ENCODE measurements at places on chromosomes 2 and 18. TPM values are rescaled to one million over a fixed set of nuclear protein-coding genes. Genes with fewer than 3 reads are reported as not detected.

The LOXHD1 gene
- 1.6 TPM for total RNA-seq

The ECEL1 gene
- total RNA-seq: 0.48 TPM

- no peak overlapping the region for H3K4me3 ChIP-seq
- H3K27ac ChIP-seq: no peak overlapping the region
- no peaks in the 10 kb centered on the region for H3K27me3 ChIP-seq
- H3K36me3 ChIP-seq: no peaks in the 10 kb centered on the region
- no peak for DNase-seq
Measured at GRCh38 chr2:26086779-26087178, 52.9 kb downstream of the RAB10 start.

DNA sequence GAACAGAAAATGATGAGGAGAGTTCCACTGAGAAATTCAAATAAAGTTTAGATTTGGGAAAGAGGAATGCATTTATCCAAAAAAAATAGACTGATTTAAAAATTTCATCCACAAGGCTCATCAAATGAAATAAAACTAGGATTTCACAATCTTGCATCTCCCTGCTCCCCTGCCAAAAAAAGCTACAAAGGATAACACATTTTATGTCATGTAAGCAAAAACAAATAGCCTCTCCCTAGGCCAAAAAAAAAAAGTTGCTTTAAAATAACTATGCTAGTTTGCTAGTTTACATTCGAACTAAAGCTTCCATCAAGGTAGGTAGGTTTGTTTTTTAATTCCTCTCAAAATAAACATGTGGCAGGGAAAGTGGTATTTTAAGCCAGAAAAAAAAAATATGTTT, 465.5 kb upstream of the ID2 start:
- no peak overlapping the region for H3K4me3 ChIP-seq
- no peaks in the 10 kb centered on the region for H3K36me3 ChIP-seq
- no peak for DNase-seq
- no peak overlapping the region for H3K27ac ChIP-seq

DNA sequence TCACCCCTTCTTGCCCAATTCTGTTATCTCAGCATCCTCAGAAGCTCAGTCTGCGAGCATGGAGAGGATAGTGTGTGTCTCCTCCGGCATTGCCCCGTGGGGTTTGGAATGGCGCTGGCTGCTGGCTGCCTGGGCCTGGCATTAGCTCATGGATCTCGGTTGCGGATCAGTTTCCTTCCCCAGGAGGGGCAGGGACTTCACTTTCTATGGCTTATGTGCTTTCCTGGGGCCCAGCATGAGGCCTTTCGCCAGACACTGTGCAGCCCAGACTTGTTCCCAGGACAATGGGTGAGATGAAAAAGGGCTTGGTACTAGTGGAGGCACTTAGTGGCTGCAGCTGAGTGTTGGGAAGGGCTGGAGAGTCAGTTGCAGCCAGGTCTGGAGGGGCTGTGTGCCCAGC, 143.3 kb downstream of the GLI2 start:
- H3K27me3 ChIP-seq: no peaks in the 10 kb centered on the region
- H3K4me1 ChIP-seq: no peaks in the 10 kb centered on the region
- DNase-seq: no peak

DNA sequence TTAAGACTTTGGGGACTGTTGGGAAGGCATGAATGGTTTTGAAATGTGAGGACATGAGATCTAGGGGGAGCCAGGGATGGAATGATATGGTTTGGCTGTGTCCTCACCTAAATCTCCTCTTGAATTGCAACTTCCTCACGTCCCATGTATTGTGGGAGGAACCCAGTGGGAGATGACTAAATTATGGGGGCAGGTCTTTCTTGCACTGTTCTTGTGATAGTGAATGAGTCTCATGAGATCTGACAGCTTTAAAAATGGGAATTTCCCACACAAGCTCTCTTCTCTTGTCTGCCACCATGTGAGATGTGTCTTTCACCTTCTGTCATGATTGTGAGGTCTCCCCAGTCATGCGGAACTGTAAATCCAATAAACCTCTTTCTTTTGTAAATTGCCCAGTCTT, 11.5 kb upstream of the MBP start:
- H3K27ac ChIP-seq: no peak overlapping the region
- H3K36me3 ChIP-seq: no peaks in the 10 kb centered on the region
- no peaks in the 10 kb centered on the region for H3K27me3 ChIP-seq

- no peak overlapping the region for H3K4me3 ChIP-seq
- H3K27me3 ChIP-seq: no peaks in the 10 kb centered on the region
- no peaks in the 10 kb centered on the region for H3K36me3 ChIP-seq
- no peak overlapping the region for H3K27ac ChIP-seq
Measured at GRCh38 chr2:7573166-7573825, 656.1 kb downstream of the RNF144A start.

GRCh38 chr2:152823905-152824304, 105.5 kb downstream of the ARL6IP6 start:
- no peaks in the 10 kb centered on the region for H3K4me1 ChIP-seq
- no peaks in the 10 kb centered on the region for H3K27me3 ChIP-seq
- DNase-seq: no peak
- no peak overlapping the region for H3K27ac ChIP-seq
- no peak overlapping the region for H3K4me3 ChIP-seq
- H3K36me3 ChIP-seq: no peaks in the 10 kb centered on the region

- DNase-seq: no peak
- no peaks in the 10 kb centered on the region for H3K4me1 ChIP-seq
- no peaks in the 10 kb centered on the region for H3K27me3 ChIP-seq
- H3K27ac ChIP-seq: no peak overlapping the region
- H3K36me3 ChIP-seq: no peaks in the 10 kb centered on the region
- H3K4me3 ChIP-seq: no peak overlapping the region
Measured at GRCh38 chr2:39679805-39680204, 14.1 kb downstream of the TMEM178A start.

- DNase-seq: no peak
- H3K4me3 ChIP-seq: no peak overlapping the region
- H3K27me3 ChIP-seq: no peaks in the 10 kb centered on the region
- H3K4me1 ChIP-seq: no peaks in the 10 kb centered on the region
- no peak overlapping the region for H3K27ac ChIP-seq
Measured at GRCh38 chr2:241834527-241835210, 24.0 kb downstream of the PDCD1 start.

The ZNF385B gene
- 4.5 TPM for total RNA-seq

The CD207 gene
- 0.88 TPM for total RNA-seq

The GCKR gene
- 1.8 TPM for total RNA-seq

- no peaks in the 10 kb centered on the region for H3K4me1 ChIP-seq
- peaks cover 7% of the 10 kb centered on the region for H3K36me3 ChIP-seq
- H3K4me3 ChIP-seq: no peak overlapping the region
Measured at GRCh38 chr2:44212302-44212701, 43.6 kb downstream of the PPM1B start.

DNA sequence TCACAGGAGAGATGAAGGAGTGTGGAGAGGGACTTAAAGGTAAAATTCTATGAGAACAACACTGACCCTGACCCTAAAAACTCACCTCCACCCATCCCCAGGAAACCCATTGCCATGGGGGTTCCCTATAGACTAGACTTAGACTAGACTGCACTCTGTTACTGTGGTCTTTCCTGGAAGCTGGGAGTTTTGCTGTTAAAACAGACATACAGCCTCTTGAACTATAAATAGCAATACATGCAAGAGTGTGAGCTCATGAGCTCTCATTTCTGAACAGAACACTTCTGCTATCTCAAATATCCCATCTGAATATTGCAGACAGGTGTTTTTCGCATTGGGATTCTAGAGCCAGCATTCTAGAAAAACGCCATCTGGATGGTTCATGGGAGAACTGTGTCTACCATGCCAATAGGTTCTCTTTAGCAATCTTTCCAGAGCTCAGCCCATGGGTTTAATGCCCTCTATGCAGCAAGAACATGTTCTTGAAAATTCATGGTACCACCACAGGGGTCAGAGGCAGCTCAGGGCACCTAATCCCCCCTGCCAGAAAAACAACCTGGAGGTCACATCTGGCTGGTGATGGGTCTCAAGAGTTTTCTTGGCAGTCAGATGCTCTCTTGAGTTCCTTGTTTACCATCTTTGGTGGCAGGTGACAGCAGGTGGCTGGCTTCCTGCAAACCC, 51.9 kb downstream of the SLC14A2 start:
- no peak for DNase-seq
- H3K36me3 ChIP-seq: no peaks in the 10 kb centered on the region
- H3K27me3 ChIP-seq: no peaks in the 10 kb centered on the region
- no peak overlapping the region for H3K27ac ChIP-seq
- H3K4me3 ChIP-seq: no peak overlapping the region

GRCh38 chr2:17934721-17935120, 56.3 kb downstream of the KCNS3 start:
- no peaks in the 10 kb centered on the region for H3K27me3 ChIP-seq
- no peaks in the 10 kb centered on the region for H3K4me1 ChIP-seq
- DNase-seq: no peak
- no peak overlapping the region for H3K4me3 ChIP-seq
- H3K36me3 ChIP-seq: no peaks in the 10 kb centered on the region

The XDH gene
- total RNA-seq: 1.3 TPM

- no peaks in the 10 kb centered on the region for H3K36me3 ChIP-seq
- no peak overlapping the region for H3K4me3 ChIP-seq
- H3K4me1 ChIP-seq: no peaks in the 10 kb centered on the region
- no peak for DNase-seq
Measured at GRCh38 chr2:30439296-30439695, 7.8 kb upstream of the LCLAT1 start.

- H3K27ac ChIP-seq: no peak overlapping the region
- H3K27me3 ChIP-seq: no peaks in the 10 kb centered on the region
- H3K4me1 ChIP-seq: no peaks in the 10 kb centered on the region
- no peak for DNase-seq
- H3K36me3 ChIP-seq: no peaks in the 10 kb centered on the region
Measured at GRCh38 chr18:49520661-49521145, 33.7 kb upstream of the C18orf32 start.

DNA sequence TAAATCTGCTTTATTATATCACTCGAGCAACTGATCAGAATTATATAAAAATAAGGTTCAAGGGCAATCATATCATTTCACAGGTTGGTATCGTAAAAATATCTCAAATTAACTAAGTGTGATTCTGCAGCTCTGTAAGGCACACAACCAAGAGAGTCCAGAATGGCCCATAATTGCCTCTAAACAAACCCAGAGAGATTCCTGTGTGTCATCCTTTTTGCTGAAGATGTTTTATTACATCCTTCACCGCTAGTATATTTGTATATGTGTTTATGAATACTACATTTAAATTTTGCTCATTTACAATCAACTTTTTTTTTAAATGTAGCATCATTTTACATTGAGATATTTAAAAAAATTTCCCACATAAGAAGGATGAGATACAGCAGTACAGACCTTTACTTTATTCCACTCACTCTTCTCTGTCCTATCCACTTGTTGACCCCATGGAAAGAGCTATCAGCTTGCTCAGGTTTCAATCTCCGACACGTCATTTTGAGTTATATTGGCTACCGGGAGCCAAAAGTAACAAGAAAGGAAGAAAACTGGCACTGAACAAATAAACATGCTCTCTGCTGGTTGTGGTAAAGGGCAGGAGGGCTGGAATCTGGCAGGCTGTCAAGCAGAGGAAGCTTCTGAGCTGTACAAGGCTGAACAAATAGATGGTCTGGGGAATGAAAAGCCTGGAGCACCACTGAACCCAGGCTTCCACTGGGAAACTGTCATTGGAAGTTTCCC, 23.1 kb downstream of the PLA2R1 start:
- no peaks in the 10 kb centered on the region for H3K36me3 ChIP-seq
- no peak overlapping the region for H3K27ac ChIP-seq
- DNase-seq: no peak
- no peak overlapping the region for H3K4me3 ChIP-seq
- H3K4me1 ChIP-seq: no peaks in the 10 kb centered on the region
- H3K27me3 ChIP-seq: no peaks in the 10 kb centered on the region

The CHN1 gene
- 14.7 TPM for total RNA-seq

DNA sequence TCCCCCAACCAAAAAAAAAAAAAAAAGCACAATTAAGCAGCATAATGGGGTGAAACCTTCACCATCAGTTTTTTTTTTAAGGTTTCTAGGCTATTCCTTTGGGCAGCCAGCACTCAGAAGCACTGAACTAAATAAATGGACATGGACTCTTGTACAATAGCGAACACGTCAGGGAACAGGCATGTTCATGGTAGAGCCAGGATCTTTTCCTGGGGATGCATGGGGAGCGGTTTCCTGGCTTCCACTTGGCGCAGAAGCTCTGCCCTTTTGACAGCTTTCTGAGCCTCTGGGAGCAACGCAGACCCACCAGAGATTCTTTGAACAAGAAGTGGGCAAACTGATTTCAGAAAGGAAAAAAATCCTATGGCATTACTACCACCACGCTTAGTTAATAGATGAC, 35.0 kb downstream of the ALPK2 start:
- H3K36me3 ChIP-seq: no peaks in the 10 kb centered on the region
- no peak overlapping the region for H3K27ac ChIP-seq
- DNase-seq: no peak
- H3K4me3 ChIP-seq: no peak overlapping the region

DNA sequence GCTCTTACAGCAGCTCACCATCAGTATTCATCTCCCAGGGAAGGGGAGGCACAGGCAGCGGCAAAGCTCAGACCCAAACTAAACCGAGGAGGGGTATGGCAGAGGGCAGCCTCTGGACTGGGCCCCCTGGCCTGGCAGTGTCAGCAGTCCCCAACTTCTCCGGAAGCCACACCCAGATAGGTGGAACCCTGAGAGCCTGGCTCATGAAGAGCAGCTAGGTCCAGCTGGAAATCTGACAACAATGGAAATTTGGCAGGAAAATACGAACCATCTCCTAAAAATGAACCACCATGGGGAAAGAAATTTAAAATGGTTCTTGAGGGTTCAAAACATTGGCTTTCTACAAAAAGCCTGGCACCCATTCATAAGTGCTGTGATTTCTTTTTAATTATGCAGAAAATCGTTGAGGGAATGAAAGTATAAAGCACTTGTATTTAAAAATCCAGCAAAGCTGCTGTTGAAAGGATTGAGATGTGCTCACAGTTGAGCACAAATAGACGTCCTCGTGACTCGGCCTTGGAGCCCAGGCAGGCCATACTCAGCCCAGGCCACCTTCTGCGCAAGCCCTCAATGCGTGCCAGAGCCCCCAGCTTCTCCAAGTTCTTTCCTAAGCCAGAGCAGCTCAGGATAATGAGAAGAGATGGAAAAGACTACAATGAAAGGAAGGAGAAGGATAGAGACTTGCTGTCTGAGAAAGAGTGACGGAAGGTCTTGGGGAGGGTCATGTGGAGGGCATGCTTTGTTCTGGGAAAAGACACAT, 93.0 kb downstream of the COL6A3 start:
- H3K36me3 ChIP-seq: no peaks in the 10 kb centered on the region
- H3K4me1 ChIP-seq: no peaks in the 10 kb centered on the region

DNA sequence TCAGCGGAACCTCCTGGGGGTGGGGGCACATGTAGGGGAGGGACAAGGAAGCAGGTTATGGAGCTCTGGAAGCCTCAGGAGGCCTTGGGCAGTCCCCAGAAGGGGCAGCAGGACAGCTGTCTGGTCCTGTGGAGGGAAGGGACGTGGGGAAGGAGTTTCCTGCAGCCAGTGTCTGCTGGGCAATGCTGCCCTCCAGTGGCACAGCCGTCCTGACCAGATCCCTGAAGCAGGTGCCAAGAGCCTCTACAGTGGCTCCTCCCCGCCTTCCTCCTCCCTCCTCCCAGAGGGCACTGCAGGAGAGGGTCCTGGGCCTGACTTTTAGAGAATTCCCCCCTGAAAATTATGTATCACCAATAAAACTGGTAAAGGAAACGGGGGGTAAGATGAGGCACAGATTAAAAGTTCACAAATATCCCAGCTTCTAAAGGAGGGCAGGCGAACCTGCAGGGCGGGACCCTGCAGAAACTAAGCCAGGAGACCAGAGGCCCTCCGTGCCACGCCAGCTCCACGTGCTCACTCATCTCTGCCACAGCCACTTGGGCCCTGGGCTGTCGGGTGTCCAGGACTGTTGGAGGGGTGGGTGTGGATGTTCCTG, 258.5 kb downstream of the TWIST2 start:
- no peak overlapping the region for H3K27ac ChIP-seq
- no peaks in the 10 kb centered on the region for H3K36me3 ChIP-seq
- no peaks in the 10 kb centered on the region for H3K27me3 ChIP-seq
- H3K4me1 ChIP-seq: no peaks in the 10 kb centered on the region
- DNase-seq: no peak

The DSC3 gene
- total RNA-seq: not detected

The RND3 gene
- total RNA-seq: 98.0 TPM

The M1AP gene
- 0.29 TPM for total RNA-seq

The ITGA4 gene
- total RNA-seq: 12.5 TPM

Data from breast epithelium (tissue), 4 donors.